ENCODE measurements at places on chromosomes 4 and X. TPM values are rescaled to one million over a fixed set of nuclear protein-coding genes. Genes with fewer than 3 reads are reported as not detected.

GRCh38 chr4:74159143-74159709, 1.3 kb downstream of the MTHFD2L start:
- peak overlapping the region; percentile 90 for H3K4me3 ChIP-seq
- no peak for DNase-seq
- H3K4me1 ChIP-seq = peaks cover 20% of the 10 kb centered on the region
- H3K36me3 ChIP-seq = peaks cover 18% of the 10 kb centered on the region
- no peaks in the 10 kb centered on the region for H3K27me3 ChIP-seq

Gene TMPRSS11A
- total RNA-seq = 0.81 TPM

Gene FAM200B
- total RNA-seq = 43.6 TPM

DNA sequence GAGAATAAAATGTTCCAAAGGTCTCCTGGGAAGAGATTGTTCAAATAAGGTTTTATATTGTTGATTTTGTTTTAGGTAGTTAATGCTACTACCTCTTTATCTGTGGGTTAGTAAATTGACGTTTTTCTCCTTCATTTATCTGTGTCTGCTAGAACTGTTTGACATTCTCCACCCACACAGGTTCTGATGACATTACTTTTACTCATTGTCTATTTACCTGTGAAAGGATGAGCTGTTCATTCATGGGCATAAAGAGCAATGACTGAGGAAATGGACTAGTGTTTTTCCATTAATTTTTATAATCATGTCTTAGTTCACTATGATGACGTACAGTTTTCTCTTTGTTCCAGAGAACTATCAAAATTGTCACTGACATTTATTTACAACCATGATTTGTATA, 75.6 kb downstream of the CPE start:
- no peak overlapping the region for H3K27ac ChIP-seq

Gene UCP1
- 0.41 TPM for total RNA-seq
